ENCODE measurements at places on chromosomes 13 and 19.

- DNase-seq, result peak; percentile 91
Measured at GRCh38 chr13:21124852-21125251, 51.5 kb downstream of the SKA3 start.

GRCh38 chr13:46340631-46341111 lies 46.4 kb downstream of the RUBCNL start:
- DNase-seq, result no peak

GRCh38 chr13:73961181-73961580 lies 173.0 kb downstream of the KLF12 start:
- no peak for DNase-seq

GRCh38 chr13:58964048-58964447 lies 1199.7 kb downstream of the DIAPH3 start:
- no peak for DNase-seq

GRCh38 chr13:59300355-59301173 lies 863.2 kb downstream of the DIAPH3 start:
- DNase-seq, result peak; percentile 38

- no peak for DNase-seq
Measured at GRCh38 chr13:94268661-94269060, 210.8 kb downstream of the DCT start.

- DNase-seq, result no peak
Measured at GRCh38 chr19:30667746-30668145, 295.6 kb downstream of the ZNF536 start.

- DNase-seq, result no peak
Measured at GRCh38 chr13:44409595-44409994, 36.0 kb downstream of the SERP2 start.

DNA sequence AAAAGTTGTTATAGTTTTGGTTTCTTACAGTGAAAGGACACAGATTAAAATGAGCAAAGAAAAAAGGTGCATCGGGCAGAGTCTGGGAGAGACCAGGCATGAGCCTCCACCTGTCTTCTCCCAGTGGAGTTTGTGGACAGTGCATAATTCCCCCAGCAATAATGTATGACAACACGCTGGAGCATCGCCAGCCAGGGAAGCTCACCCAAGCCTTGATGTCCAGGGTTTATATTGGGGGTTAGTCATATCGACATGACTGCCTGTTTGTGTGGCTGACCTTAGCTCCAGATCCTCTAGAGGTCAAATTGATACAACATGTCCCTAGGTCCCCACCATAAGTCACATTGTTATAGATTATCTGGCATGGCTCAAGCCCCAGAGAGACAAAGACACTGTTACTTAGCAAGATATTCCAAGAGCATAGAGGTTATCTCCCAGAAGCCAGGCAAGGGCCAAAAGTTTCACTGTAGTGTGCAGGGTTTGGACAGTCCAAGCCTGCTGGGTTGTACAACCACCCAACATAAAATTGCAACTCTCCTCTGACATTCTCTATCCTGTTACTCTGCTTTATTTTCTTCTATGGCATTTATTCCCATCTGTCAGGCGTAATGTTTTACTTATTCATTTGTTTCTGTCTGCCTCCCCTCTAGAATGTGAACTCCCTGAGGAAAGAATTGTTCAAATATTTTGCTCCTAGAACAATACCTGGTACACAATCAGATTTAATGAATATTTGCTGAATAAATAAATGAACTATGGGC lies 5.6 kb upstream of the KLK13 start:
- DNase-seq, result no peak

- DNase-seq, result no peak
Measured at GRCh38 chr19:21697698-21698097, 69.7 kb downstream of the ZNF100 start.

GRCh38 chr19:38736036-38736412 lies 8.2 kb downstream of the CAPN12 start:
- no peak for DNase-seq

- no peak for DNase-seq
Measured at GRCh38 chr19:52590728-52591127, 20.6 kb downstream of the ZNF701 start.

DNA sequence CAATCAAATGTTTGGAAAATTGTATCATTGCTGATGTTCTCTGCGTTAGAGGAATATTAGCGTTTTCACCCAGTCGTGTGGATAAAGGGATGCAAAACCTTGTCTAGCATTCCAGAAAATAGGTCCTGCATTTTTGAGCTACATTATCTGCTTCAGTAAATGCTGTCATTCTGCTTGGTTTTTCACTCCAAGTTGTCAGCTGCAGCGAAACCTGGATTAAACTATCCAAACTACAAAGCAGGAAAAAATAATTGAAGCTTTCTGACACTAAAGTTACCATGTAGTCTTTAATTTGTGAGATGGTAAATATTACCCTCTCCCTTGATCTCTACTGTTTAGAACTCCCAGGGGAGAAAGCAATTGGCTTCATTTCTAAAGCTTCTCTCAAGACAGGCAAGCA lies 1795.5 kb upstream of the PRR20A start:
- peak; percentile 44 for DNase-seq

- no peak for DNase-seq
Measured at GRCh38 chr19:15433519-15434069, 14.8 kb upstream of the AKAP8L start.

DNA sequence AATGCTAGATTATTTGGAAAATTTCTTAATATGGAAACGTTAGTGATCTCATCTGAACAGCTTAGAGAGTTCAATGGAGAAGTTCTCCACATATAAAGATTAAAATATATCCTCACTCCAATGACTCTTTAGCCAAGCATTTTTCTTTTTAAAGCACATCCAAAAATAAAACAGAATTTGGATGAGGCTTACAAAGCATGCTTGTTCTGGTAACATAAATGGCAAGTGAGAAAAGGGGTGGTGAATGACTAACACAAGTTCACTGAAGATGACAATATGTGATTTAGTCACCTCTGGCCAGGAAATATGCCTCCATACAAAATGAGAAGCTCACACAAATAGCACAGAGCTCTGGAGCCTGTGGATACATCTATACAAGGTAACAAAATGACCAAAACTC lies 253.0 kb downstream of the PCDH20 start:
- no peak for DNase-seq

- DNase-seq, result peak; percentile 72
Measured at GRCh38 chr13:101706651-101707050, 254.2 kb downstream of the ITGBL1 start.

DNA sequence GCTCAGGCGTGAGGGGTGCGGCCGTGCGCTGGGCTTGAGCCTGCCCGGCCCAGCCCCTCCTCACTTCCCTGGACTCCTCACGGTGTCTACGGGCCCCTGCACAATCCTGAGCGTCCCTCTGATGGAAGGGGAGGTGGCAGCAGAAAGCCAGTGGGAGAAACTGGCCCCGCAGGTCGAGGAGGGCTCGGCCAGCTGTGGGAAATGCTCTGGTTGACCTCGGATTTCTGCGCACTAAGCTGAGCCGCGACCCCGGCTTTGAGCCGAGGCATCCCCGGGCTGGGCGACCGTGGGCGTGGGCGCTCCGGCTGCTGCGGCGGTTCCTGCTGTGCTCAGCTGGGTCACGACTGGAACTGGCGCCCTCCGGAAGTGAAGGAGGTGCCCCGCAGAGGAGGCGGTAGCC lies 70.1 kb downstream of the ZNF208 start:
- no peak for DNase-seq

DNA sequence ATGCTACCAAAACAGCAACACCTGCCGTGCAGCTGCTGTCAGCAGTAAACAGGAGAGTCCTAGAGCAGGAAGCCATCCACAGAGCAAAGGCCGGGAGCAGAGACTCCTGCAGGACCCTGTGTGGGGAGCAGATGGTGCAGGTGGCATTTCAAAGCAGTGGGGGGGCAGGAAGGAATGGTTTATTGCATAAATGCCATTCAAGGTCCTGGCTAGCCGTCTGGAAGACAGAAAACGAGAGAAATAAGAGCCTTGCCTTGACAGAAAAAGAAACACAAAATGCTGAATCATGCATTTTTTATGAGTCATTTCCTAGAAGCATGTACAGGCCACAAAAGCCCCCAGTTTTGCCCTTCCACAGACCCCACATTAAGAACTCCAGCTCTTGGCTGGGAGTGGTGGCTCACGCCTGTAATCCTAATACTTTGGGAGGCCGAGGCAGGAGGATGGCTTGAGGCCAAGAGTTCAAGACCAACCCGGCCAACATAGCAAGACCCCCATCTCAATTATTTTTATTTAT lies 5.4 kb downstream of the RSPH6A start:
- DNase-seq, result no peak

GRCh38 chr19:41671486-41671885 lies 16.6 kb downstream of the CEACAM7 start:
- no peak for DNase-seq

GRCh38 chr19:38912600-38913514 lies 871 bp upstream of the CCER2 start:
- DNase-seq, result no peak

GRCh38 chr13:33351319-33351718 lies 65.8 kb upstream of the STARD13 start:
- DNase-seq, result no peak

DNA sequence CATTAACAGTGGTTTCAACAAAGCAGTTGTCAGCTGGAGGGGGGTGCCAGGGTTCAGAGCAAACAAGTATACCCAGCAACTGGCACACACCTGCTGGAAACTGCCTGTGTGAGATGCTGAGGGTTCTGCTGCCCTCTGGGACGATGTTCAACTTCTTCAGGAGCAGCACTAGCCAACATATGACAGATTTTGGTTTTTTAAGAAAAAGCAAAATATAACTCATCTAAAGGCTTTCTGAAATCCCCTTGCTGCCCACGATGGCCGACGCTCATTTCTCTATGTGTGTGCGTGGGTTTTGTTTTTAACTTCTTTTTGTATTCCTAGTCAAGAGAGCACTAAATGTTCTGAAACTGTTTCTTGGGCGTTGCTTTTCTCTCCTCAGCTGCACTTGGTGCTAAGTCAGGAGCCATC lies 79.9 kb downstream of the MRPL57 start:
- no peak for DNase-seq

GRCh38 chr19:30498707-30499106 lies 126.5 kb downstream of the ZNF536 start:
- DNase-seq, result no peak

DNA sequence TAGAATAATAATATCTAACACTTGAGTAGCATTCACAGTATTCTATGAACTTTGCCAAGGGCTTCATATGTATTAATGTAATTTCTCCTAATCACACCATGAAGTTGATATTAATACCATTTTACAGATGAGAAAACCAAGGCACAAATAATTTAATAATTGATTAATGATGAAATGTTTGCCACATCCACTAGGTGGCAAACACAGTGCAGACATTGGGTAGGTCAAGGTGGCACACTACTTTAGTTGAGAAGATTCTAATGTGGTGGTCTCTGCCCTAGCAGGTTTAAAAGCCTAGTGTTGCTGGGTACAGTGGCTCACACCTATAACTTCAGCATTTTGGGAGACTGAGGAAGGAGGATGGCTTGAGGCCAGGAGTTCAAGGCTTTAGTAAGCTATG lies 412.4 kb downstream of the SUCLA2 start:
- DNase-seq, result no peak

DNA sequence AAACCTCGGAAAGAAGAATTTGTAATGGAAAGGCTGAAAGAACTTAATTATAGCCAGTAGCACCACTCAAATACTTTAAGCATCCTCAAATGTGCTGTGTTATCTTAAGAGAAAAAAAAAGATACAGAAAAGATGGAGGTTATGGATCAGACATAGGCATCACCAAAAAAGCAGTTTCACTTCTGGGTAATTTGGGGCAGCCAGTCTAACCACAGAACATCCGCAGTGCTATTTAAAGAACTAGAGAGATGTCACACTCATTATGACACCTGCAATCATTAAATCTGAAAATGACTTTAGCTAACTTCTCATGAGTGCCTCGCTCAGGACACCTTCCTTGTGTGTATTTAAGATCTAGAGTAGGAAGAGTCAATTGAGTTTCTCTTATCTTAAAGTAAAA lies 211.8 kb downstream of the RBM26 start:
- no peak for DNase-seq

GRCh38 chr19:49387936-49388372 lies at the start of gene KASH5:
Gene KASH5 (plus strand): TSS chr19:49388249. CDS start chr19:49390884, 2,635 bp downstream.
- DNase-seq, result peak; percentile 81

DNA sequence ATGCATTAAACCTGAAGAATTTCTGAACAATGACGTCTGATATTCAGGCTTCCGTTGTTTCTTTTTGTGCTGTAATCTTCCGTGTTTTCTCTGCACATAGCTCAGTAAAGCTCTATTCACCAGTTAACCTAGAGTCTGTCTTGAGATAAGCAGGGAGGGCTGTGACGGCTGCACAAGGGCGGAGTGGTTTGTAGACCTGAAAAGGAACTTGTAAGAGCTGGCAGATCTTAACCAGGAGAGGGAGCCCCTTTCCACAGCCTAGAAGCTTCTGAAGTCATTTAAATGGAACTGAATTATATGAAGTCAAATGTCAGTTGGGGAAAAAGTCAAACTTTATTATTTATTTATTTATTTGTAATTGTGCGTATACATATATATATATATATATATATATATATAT lies 27.5 kb downstream of the DPRX start:
- DNase-seq, result peak; percentile 82

DNA sequence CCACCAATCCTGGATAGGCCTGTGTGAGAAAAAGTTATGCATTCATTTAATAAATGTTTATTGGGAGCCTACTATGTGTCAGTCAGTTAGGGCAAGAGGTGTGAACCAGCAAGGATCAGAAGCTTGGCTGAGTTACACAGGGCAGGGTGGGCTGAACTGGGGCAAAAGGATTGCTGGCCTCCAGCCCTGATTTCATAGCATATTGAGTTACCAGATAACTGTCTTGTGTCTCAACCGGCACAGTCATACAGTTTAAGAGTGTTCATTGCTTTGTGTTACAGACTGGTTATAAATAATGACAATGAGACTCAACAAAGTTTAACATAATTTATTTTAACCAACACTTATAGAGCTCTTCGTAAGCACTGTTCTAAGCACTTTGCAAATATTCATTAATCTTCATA lies 253.8 kb downstream of the DLEU7 start:
- DNase-seq, result no peak

DNA sequence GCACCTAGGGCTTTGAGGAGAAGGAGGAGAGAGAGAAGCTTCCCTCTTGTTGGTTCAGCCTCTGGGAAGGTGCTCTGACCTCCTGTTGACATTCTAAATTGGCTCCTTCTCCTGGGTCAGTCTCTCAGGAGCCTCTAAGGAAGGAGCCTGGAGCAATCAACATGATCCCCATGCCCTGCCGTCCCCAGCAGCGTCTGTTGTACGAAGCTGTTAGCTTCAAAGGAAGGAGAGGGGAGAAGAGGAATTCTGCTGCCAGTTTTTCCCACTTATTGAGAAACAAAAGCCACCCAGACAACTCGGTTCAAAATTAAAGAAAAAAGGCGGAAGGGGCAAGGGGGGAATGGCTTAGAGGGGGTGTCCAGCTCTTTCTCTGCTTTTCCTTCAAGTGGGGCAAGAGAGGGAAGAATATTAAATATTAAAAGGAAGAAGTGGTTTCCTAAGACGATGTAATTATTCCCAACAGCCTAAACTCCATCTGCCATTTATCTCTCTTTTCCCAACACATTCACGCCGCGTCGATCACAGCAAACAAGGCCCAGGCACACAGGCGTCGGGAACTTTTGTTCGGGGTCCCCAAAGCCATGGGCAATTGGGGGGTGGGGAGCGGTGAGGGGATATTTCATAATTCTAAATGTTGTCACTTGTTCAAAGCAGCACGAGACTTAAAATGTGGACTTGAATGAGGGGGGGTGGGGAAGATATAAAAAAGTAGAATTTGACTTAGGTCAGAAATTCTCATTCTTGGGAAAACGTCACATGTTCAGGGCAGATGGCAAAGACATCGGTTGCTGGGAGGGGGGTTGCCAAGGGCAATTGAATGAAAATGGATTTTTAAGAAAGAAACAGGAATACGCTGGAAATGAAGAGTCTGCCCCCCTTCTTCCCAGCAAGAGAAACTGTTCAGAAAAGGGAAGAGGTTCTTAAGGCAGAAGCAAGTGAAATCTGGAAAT lies 116.8 kb upstream of the CACNA1A start:
- DNase-seq, result peak; percentile 87
